ENCODE measurements at places on chromosomes 7 and 10.

- no peak for DNase-seq
Measured at GRCh38 chr10:118027397-118027796, 19.3 kb downstream of the RAB11FIP2 start.

GRCh38 chr10:121313119-121313875 is 284.9 kb downstream of the FGFR2 start:
- no peak for DNase-seq

GRCh38 chr10:102661658-102662028 is 17.4 kb downstream of the TRIM8 start:
- DNase-seq: no peak

- DNase-seq: peak; percentile 14
Measured at GRCh38 chr7:28136885-28137284, 43.7 kb downstream of the JAZF1 start.

- peak; percentile 11 for DNase-seq
Measured at GRCh38 chr7:142300689-142301088, 42.8 kb upstream of the PRSS58 start.

DNA sequence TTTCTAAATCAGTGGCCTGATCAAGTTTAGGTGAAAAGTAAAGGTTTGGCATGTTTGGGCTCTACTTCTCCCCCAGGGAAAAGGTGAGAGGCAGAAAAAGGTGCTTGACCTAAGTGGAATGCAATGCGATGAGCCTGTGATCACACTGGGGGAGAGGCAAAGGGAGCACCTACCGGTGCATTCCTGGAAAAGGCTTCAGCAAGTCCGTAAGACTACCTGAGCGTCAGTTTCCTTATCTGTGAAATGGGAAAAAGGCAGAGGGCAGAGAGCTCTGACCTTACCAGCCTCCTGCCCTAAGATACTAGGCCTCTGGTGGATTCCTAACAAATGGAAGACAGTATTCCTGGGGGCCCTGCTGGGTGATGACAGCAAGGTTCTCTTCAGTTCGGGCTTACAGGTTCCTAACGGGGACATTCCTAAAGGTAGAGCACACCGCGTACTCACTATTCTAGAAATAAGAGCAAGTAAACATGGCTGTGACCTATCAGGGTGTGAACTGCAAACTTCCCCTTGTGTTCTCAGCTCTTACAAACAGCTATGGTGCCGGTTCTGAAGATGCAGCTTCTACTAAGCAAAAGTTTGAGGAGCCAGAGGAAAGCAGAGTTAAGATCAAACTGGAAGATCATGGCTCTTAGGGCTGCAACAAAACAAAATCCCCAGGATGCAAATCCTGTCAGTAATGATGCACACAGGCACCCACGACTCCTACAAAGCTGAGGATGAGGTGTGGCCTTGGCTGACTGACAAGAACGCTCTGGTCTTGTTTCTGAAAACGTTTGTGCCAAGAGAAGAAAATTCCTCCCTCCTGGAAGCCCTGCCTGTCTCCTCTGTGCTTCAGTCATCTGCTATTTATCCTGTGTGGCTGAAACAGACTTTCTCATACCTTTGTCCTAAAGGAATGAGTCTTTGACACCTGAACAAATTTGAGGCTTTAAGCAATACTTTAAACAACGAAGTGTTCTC is 13.3 kb upstream of the ACSL5 start:
- DNase-seq: no peak

GRCh38 chr10:11012421-11013295 is 5.0 kb upstream of the CELF2 start:
- DNase-seq: no peak

DNA sequence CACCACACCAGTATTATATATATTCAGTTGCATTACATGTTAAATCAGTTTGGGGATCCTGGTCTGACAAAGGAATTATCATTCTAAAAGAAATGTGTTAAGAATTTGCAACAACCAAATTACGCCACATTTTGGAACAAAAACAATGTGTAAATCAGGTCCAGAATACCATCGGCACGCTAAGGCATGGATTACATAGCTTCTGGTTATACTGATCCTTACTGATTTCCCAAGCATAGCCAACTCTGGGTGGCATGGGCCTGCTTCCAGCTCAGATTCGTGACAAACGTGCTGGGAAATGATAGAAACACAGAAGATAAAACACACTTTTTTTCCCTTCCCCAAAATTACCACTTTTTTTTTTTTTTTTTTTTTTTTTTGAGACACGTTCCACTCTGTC is 660.0 kb downstream of the SORCS1 start:
- DNase-seq: no peak
